ENCODE measurements at places on chromosomes 6 and 20. TPM values are rescaled to one million over a fixed set of nuclear protein-coding genes. Genes with fewer than 3 reads are reported as not detected.

Gene RALGAPA2
- 15.9 TPM for total RNA-seq

Gene AHCY
- total RNA-seq = 138 TPM

Gene MAFB
- 55.9 TPM for total RNA-seq

Gene SAMD5
- total RNA-seq = 6.5 TPM

Gene WFDC5
- total RNA-seq = 4.3 TPM

Gene MEP1A
- total RNA-seq = not detected

Gene SLC35D3
- total RNA-seq = not detected

Gene SMIM26
- 57.7 TPM for total RNA-seq
